ENCODE measurements at places on chromosomes 1 and 21.

GRCh38 chr1:9350013-9350908 is 57.6 kb downstream of the SPSB1 start:
- no peak for DNase-seq

DNA sequence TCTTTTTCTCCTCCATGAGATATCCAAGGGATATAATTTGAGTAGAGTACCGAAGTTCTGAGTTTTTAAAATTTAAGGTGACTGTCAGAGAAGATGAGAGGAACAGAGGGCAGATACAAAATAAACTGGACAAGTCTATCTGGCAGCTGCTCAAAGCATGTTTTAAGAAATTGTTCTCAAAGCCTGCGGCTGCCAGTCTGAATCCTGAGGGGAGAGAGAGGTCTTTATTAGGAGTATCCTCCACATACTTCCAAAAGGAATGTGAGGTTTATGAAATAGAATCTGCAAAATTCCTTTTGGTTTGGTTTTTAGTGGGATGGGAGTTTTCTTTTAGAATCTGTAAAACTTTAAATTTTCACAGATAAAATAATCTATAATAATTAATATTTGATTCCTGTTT is 41.3 kb downstream of the TTC13 start:
- DNase-seq = no peak

DNA sequence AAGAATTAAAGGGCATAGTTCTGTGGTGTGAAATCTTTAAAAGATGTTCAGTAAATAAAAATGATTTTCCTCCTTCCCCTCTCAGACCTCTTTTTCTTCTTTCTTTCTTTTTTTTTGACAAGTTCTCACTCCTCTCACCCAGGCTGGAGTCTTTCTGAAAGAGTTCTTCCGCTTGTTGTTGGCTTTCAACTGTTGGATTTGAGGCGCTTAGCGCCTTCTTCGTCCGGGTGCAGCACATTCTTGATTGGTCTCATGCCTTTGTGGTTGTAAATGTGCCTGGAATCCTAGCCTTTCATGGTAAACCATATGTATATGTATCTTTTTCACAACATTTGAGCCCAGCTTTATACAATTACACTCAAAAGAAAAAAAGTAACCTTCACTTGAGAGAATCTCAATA is 980 bp upstream of the METTL18 start:
- no peak for DNase-seq

- no peak for DNase-seq
Measured at GRCh38 chr1:151372058-151372934, at the start of gene SELENBP1. TSS of gene SELENBP1 (minus strand) at chr1:151372705. CDS start at chr1:151372641, 64 bp downstream.

DNA sequence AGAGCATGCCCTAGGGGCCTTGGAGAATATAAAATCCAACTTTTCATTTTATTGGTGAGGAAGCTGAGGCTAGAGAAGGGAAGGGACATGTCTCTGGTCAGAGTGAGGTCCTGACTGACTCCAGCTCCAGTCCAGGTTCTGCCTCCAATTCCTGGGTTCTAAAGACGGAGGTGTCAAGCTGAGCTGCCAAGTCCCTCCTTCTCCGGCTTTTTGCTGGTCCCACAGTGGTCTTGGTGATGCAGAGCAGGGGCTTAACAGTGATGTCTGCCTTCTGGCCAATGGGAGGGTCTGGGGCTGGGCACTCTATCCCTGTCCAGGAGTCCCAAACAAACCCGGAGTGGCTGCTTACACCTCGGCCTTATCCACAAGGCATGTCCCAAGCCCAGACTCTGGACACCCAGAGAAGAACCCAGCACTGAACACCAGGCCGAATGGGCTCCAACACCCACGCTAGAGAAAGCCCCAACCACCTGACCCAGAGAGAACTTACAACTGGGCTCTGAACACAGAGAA is 104.8 kb downstream of the EBNA1BP2 start:
- no peak for DNase-seq

- no peak for DNase-seq
Measured at GRCh38 chr1:170676628-170677027, 12.7 kb downstream of the PRRX1 start.

DNA sequence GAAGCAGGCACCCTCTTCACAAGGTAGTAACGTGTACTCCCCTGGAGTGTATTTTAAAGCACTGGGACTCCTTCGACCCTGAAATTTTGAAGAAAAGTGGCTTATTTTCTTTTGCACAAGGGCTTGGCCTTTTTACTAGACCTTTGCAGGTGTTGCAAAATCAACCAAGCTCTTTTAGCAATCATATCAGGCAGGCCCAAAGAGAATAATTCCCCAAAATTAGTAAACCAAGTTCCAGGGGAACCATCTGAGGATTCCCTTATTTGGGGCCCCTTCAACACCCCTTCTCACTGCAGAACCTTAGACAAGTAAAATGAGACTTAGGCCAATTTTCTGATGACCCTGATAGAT is 28.3 kb downstream of the CBR1 start:
- no peak for DNase-seq

DNA sequence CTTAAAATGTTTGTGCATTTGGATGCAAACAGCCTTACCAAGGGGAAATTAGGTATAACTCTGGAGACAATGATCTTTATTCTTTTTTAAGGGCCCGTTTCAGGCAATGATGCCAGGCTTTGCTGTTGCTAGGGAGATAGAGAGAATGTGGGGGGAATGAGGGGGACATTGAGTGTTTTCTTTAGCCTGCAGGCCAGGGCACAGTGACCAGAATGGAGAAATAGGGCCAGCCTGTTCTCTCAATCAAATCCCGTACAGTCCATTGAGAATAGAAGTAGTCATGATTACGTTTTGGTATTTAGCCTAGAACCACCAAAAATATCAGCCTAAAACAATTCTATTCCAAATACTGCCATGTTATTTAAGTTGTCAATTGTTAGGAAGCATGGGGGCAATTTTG is 49.0 kb downstream of the RGS7 start:
- no peak for DNase-seq
